Activated CD4-positive, alpha-beta T cell treated with anti-CD3 and anti-CD28 coated beads for 36 hours (primary cell): ENCODE measurements at places on chromosomes 4 and X. TPM values are rescaled to one million over a fixed set of nuclear protein-coding genes. Genes with fewer than 3 reads are reported as not detected.
A peak's percentile ranks its signal among the peaks of the same experiment; 100 is the strongest.

DNA sequence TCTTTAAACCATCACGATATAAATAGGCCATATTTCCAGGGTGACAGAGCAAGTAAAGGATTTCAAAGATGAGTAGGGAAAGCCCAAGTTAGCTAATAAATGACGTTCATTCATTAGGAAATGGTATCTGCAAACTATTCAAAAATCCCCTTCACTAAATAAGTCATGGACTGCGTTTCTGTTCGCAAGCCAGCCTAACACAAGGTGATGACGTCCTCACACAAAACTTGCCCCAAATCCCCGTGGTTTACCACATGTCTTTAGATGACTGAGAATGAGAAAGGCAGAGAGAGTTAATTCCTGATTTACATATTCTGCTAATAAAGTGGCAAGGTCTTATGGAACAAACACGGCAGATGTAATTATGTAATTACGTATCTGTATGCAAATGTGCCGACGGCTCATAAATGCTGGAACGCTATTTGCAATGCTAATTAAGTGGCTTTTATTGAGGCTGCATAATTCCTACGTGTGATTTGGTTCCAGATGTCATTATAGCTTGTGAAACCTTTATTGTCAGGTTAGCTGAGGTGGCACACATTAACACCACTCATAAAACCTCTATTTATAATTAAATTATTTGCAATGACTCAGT lies 437.7 kb upstream of the FRG1 start:
- peak; percentile 15 for DNase-seq
- no peaks in the 10 kb centered on the region for H3K36me3 ChIP-seq
- H3K27me3 ChIP-seq, result peaks cover 5% of the 10 kb centered on the region
- H3K4me3 ChIP-seq, result no peak overlapping the region

GRCh38 chr4:155143512-155143911 lies 64.9 kb upstream of the NPY2R start:
- H3K27ac ChIP-seq, result no peak overlapping the region
- H3K27me3 ChIP-seq, result no peaks in the 10 kb centered on the region
- no peak for DNase-seq
- H3K4me3 ChIP-seq, result no peak overlapping the region
- H3K4me1 ChIP-seq, result no peaks in the 10 kb centered on the region

- H3K27ac ChIP-seq, result no peak overlapping the region
- no peak overlapping the region for H3K4me3 ChIP-seq
- H3K4me1 ChIP-seq, result no peaks in the 10 kb centered on the region
- no peaks in the 10 kb centered on the region for H3K27me3 ChIP-seq
- no peaks in the 10 kb centered on the region for H3K36me3 ChIP-seq
Observed at GRCh38 chr4:65617416-65617815, 52.9 kb downstream of the EPHA5 start.

DNA sequence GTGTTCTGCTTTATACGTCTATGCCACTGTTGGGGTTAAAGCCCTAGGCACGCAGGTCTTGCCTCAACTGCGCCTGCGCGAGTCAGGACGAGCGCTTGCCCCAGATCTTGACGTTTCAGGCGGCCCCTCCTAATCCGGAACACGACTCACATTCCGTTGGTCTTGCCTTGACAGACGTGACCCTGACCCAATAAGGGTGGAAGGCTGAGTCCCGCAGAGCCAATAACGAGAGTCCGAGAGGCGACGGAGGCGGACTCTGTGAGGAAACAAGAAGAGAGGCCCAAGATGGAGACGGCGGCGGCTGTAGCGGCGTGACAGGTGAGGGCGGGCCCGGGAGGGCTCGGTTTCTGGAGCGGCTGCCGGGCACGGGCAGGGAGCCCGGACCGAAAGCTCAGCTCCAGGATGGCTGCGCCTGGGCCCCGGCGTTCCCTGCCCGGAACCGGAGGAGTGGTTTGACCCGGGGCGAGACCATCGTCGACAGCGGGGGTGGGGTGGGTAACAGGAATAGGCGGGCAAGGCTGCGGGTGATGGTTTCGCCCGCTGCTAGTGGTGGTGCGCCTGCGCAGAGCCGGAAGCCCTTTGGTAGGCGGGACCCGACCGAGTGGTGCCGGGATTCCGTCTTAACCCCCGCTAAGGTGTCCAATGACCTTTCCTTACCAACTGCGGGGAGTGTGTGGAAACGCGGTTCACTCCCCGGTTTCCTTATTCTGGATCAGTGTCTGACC lies at the start of gene ARAF:
Gene ARAF (plus strand): TSS at position 272 of the 725 bp plus-strand sequence. CDS start 1,763 bp downstream, outside the sequence.
- H3K4me3 ChIP-seq, result peak within 1 kb of the TSS; percentile 89
- peaks cover 22% of the 10 kb centered on the region for H3K36me3 ChIP-seq
- H3K27me3 ChIP-seq, result no peaks in the 10 kb centered on the region
- H3K4me1 ChIP-seq, result peaks cover 37% of the 10 kb centered on the region
- DNase-seq, result peak; percentile 96
- H3K27ac ChIP-seq, result peak within 1 kb of the TSS; percentile 94

GRCh38 chr4:105894660-105895582 lies at the start of gene NPNT:
NPNT (plus strand) TSS chr4:105895471; CDS start chr4:105895653, 182 bp downstream.
- H3K4me3 ChIP-seq, result peak within 1 kb of the TSS; percentile 57
- no peak within 1 kb of the TSS for H3K27ac ChIP-seq
- H3K4me1 ChIP-seq, result peaks cover 8% of the 10 kb centered on the region
- no peaks in the 10 kb centered on the region for H3K36me3 ChIP-seq

- no peaks in the 10 kb centered on the region for H3K27me3 ChIP-seq
- no peak overlapping the region for H3K27ac ChIP-seq
- H3K4me1 ChIP-seq, result no peaks in the 10 kb centered on the region
- DNase-seq, result no peak
- H3K36me3 ChIP-seq, result no peaks in the 10 kb centered on the region
Observed at GRCh38 chr4:115315182-115315581, 201.8 kb upstream of the NDST4 start.

- no peak overlapping the region for H3K4me3 ChIP-seq
- H3K36me3 ChIP-seq, result no peaks in the 10 kb centered on the region
- no peak overlapping the region for H3K27ac ChIP-seq
- DNase-seq, result no peak
- no peaks in the 10 kb centered on the region for H3K4me1 ChIP-seq
- peaks cover 37% of the 10 kb centered on the region for H3K27me3 ChIP-seq
Observed at GRCh38 chr4:41362621-41363383, 106.1 kb downstream of the UCHL1 start.

DNA sequence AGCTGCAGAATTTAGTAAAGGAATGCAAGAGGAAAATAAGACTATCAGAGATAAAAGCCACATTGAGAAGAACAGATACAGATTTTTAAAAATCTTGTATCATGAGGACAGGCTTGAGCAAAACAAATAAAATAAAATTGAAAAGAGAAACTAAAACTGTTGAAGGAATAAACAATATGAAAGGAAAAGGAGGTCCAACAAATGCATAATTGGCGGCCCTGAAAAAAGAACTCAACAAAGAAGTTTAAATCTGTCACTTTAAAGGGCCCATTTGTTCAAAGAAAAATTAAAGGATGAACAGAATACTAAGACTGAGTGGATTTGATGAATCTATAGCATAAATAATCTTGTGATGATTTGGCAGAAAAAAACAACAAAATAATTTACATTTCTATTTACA lies 36.5 kb downstream of the TMPRSS11B start:
- H3K4me3 ChIP-seq, result no peak overlapping the region
- no peak for DNase-seq
- no peaks in the 10 kb centered on the region for H3K4me1 ChIP-seq

DNA sequence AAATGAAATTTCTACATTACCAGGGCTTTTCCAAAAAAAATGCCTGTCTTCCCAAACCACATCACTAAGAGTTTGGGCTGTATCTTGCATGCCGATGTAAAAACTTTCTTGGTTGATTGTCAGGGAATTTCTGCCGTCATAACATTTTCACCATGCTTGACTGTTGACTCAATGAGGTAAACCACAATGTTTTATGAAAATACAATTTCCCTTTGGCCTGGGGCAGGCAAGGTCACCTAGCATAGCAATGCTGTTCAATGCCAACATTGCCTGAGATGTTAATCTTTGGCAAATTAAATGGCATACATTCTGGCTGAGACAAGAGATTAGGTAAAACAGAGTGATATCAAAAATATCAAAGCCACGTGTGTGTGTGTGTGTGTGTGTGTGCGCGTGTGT lies 137.1 kb upstream of the TBL1X start:
- H3K4me3 ChIP-seq, result no peak overlapping the region
- H3K36me3 ChIP-seq, result no peaks in the 10 kb centered on the region
- H3K4me1 ChIP-seq, result no peaks in the 10 kb centered on the region

DNA sequence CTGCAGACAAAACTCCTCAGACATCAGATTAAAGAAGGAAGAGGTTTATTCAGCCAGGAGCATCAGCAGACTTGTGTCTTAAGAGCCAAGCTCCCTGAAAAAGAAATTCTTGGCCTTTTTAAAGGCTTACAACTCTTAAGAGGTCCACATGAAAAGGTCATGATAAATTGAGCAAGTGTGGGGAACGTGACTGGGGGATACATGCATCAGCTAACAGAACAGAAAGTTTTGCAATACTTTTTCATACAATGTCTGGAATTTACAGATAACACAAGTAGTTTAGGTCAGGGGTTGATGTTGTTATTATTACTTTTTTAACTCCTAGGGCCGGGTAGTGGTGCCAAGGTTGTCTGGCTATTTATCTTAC lies 55.6 kb upstream of the RBMX start:
- H3K4me1 ChIP-seq, result peaks cover 20% of the 10 kb centered on the region
- H3K36me3 ChIP-seq, result peaks cover 5% of the 10 kb centered on the region
- H3K27me3 ChIP-seq, result no peaks in the 10 kb centered on the region
- H3K27ac ChIP-seq, result peak overlapping the region; percentile 68

GRCh38 chr4:87589531-87589930 lies 18.8 kb upstream of the DSPP start:
- H3K27ac ChIP-seq, result no peak overlapping the region
- no peak overlapping the region for H3K4me3 ChIP-seq
- no peak for DNase-seq
- H3K27me3 ChIP-seq, result peaks cover 19% of the 10 kb centered on the region

GRCh38 chr4:3740256-3740655 lies 25.9 kb upstream of the ADRA2C start:
- H3K36me3 ChIP-seq, result no peaks in the 10 kb centered on the region
- H3K4me1 ChIP-seq, result no peaks in the 10 kb centered on the region
- peaks cover 27% of the 10 kb centered on the region for H3K27me3 ChIP-seq
- no peak overlapping the region for H3K4me3 ChIP-seq
- DNase-seq, result no peak

GRCh38 chr4:58749206-58749605 lies 1639.0 kb upstream of the IGFBP7 start:
- DNase-seq, result no peak
- H3K4me3 ChIP-seq, result no peak overlapping the region
- H3K4me1 ChIP-seq, result no peaks in the 10 kb centered on the region
- no peak overlapping the region for H3K27ac ChIP-seq

DNA sequence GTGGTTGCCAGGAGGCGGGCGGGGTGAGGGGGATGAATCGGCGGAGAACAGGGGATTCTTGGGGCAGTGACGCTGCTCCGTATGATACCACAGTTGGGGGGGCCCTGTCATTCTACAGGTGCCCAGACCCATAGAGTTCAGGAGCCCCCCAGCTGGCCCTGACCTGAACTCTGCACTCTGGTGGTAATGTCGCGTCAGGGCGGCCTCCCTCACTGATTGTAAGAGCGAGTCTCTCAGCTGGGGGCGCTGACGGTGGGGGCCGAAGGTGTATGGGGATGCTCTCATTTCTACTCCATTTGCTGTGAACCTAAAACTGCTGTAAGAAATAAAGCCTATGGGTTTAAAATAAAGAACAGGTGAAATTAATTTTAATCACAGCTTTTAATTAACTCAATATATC lies 91.8 kb upstream of the PSAPL1 start:
- H3K27me3 ChIP-seq, result peaks cover 18% of the 10 kb centered on the region
- H3K36me3 ChIP-seq, result no peaks in the 10 kb centered on the region
- no peaks in the 10 kb centered on the region for H3K4me1 ChIP-seq
- no peak overlapping the region for H3K27ac ChIP-seq
- DNase-seq, result no peak

- no peak overlapping the region for H3K4me3 ChIP-seq
- no peaks in the 10 kb centered on the region for H3K27me3 ChIP-seq
- H3K27ac ChIP-seq, result no peak overlapping the region
Observed at GRCh38 chrX:136810493-136810892, 29.8 kb upstream of the ARHGEF6 start.

GRCh38 chr4:93855926-93856325 lies 27.4 kb downstream of the ATOH1 start:
- H3K4me3 ChIP-seq, result no peak overlapping the region
- H3K36me3 ChIP-seq, result no peaks in the 10 kb centered on the region
- no peaks in the 10 kb centered on the region for H3K4me1 ChIP-seq
- DNase-seq, result no peak
- H3K27me3 ChIP-seq, result peaks cover 2% of the 10 kb centered on the region
- no peak overlapping the region for H3K27ac ChIP-seq

DNA sequence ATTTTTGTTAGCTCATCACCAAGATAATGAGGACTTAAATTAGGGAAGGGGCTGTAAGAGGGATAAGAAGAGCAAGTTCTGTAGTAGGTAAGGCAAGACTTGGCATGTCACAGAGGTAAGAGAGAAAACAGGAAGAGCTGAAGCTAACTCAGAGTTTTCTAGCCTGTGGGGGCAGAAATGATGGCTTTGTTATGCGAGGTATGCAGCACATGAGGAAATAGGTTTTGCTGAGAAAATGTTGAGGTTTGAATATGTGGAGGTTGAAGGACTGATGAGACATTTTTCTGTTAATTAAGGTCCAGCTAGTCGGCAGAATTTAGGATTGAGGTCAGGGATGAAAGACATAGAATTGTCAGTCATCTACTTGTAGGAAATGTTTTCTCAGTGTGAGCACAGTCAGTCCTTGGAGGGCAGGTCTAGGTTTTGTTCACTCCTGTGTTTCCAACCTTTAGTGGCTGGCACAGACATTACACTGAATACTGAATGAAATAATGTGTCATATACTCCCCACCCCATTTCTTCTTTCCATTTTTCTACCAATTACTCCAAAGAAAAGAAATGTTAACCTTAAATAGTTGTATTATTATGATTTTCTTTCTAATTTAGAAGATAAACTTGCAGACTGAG lies 154.0 kb upstream of the AADAT start:
- DNase-seq, result no peak
- H3K4me3 ChIP-seq, result no peak overlapping the region
- H3K36me3 ChIP-seq, result no peaks in the 10 kb centered on the region
- H3K27ac ChIP-seq, result no peak overlapping the region

DNA sequence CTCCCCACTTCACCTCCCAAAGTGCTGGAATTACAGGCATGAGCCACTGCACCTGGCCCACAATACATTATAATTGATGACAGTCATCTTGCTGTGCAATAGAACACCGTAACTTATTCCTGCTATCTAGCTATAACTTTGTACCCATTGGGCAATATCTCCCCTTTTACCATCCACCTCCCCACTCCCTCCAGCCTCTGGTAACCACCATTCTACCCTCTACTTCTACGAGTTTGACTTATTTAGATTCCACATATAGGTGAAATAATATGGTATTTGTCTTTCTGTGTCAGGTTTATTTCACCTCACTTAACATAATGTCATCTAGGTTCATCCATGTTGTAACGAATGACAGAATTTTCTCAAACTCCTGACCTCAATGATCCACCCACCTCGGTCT lies 8.2 kb upstream of the TEX11 start:
- DNase-seq, result no peak
- H3K4me3 ChIP-seq, result no peak overlapping the region
- no peak overlapping the region for H3K27ac ChIP-seq
- H3K4me1 ChIP-seq, result no peaks in the 10 kb centered on the region
- H3K27me3 ChIP-seq, result no peaks in the 10 kb centered on the region

The GALNTL6 gene
- not detected for total RNA-seq

The SPARCL1 gene
- not detected for total RNA-seq

The SLIT2 gene
- total RNA-seq, result not detected

The DRD5 gene
- total RNA-seq, result not detected

The TMEM154 gene
- 21.2 TPM for total RNA-seq

The MAGIX gene
- 1.3 TPM for total RNA-seq

The TEX13B gene
- total RNA-seq, result not detected

The PARM1 gene
- total RNA-seq, result 0.05 TPM

The DUX4 gene
- not detected for total RNA-seq

The CLGN gene
- 0.18 TPM for total RNA-seq

The SSX2B gene
- not detected for total RNA-seq

The ENPP6 gene
- total RNA-seq, result 0.05 TPM
